Stimulated activated CD4-positive, alpha-beta T cell treated with anti-CD3 and anti-CD28 coated beads, Interleukin-4, amount 100 ng/mL, for 4 hours (primary cell): ENCODE measurements at places on chromosomes 6 and 20.

DNA sequence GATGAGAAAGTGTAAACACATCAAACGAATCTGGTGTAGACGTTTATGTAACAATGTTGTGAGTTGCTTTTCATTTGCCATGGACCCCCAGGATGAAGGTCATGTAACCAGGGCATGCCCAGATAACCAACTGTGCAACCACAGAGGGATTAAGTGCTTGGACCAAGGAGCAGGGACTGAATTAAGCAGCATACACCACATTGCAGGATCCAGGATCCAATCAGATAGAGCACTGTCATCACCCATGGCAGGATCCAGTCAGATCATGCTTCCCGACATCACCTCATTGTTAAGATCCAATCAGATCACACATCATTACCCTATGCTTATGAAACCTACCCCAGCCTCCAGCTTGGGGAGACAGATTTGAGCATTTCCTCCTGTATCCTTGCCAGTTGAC lies 74.3 kb upstream of the RCAN2 start:
- DNase-seq, result no peak

DNA sequence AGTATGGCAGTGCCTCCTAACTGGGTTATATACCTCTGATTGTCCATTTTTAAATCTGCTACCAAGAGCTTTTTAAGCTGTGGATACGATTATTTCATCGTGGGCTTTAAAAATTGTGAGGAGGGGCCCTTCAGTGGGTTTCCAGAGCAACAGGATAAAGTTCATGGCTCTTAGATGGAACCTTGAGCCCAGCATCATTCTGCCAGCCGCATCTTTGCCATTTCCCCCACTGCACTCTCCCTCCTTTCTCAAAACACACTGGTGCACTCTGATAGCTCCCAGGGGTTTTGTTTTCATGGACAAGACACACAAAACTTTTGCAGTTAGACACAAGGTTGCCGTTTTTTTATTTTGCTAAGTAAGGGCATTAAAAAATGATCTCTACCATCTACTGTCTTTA lies 54.1 kb downstream of the RREB1 start:
- no peak for DNase-seq

DNA sequence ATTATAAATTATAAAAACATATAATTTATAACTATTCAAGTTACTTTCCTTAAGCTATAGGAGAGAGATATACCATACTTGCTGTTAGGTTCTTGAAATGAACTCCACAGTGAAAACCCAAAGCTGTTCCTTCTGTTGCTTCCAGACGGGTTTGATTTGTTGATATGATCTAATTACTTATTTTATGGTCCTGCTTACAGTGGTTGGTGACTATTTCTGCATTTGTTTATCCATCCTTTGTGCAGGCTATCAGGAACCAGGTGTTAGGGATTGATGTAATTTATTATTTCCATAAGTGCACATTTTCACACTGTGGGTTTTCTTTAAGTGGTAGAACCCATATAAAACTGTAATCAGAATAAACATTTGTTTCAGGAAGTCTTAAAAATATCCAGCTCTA lies 167.1 kb downstream of the KIF6 start:
- DNase-seq, result no peak

- DNase-seq, result no peak
Observed at GRCh38 chr6:43805699-43806042, 35.7 kb downstream of the VEGFA start.

GRCh38 chr20:61487346-61487996 lies 235.4 kb downstream of the CDH4 start:
- no peak for DNase-seq

GRCh38 chr6:136920216-136920615 lies 1.9 kb upstream of the SLC35D3 start:
- no peak for DNase-seq

- peak; percentile 78 for DNase-seq
Observed at GRCh38 chr6:151390851-151391470, 398 bp downstream of the ZBTB2 start.

DNA sequence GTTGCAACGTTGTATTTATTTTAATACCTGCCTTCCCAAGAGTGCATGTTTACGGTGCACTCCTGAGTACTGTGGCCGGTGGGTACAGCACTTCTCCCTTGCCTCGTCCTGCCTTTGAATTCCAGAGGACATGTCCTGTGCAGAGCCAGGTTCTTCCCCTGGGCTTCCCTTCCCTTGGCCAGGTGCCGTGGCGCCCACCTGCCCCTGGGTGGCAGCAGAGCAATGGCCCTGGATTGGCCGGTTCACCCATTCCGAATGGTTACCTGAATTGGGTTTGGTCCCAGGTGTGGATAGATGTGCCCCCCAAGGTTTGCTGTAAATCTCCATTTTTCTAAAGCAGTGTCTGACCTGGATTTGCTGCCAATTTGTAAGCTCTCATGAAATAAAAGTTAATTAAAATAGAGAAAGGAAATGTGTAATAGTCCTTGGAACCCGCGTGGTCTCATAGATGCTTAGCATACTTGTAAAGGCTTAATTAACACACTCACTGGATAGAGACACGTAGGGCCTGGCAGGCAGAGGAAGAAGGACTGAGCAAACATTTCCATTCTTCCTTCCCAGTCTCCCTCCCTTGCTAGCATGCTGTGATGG lies 40.6 kb downstream of the DTD1 start:
- DNase-seq, result no peak

GRCh38 chr6:158000530-158001307 lies 19.1 kb downstream of the SYNJ2 start:
- no peak for DNase-seq

GRCh38 chr20:60102665-60103210 lies 144.5 kb downstream of the CDH26 start:
- DNase-seq, result no peak

- no peak for DNase-seq
Observed at GRCh38 chr6:55675941-55676340, 96.9 kb upstream of the HMGCLL1 start.

- DNase-seq, result no peak
Observed at GRCh38 chr6:163754866-163755265, 340.3 kb downstream of the QKI start.

DNA sequence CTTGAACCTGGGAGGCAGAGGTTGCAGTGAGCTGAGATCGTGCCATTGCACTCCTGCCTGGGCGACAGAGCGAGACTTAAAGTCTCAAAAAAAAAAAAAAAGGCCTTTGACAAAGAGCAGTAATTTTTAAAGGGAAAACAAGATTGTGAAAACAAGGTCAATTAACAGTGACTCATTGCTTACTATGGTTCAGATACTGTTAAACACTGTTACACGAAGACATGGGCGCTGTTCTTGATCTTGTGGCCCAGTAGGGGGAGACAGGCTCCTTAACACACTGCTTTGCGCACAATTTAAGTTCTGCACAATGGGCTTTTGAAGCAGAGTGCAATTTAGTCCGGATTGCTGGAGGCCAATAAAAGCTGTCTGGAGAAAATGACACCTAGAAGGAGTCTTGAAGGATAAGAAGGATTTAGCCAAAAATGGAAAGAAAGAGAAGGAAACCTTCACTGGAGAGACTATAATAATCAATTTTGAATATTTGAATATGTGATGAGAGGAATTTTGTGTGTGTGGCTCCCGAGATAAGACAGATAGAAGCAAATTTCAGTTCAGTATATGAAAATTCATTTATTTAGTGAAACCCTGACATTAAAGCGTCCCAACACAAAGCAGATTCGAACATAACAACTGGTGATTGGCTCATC lies 6.0 kb upstream of the LATS1 start:
- DNase-seq, result peak; percentile 48

GRCh38 chr6:46244670-46245069 lies 73.9 kb upstream of the ENPP5 start:
- DNase-seq, result no peak

- DNase-seq, result no peak
Observed at GRCh38 chr20:44028003-44028730, 113.5 kb downstream of the TOX2 start.

DNA sequence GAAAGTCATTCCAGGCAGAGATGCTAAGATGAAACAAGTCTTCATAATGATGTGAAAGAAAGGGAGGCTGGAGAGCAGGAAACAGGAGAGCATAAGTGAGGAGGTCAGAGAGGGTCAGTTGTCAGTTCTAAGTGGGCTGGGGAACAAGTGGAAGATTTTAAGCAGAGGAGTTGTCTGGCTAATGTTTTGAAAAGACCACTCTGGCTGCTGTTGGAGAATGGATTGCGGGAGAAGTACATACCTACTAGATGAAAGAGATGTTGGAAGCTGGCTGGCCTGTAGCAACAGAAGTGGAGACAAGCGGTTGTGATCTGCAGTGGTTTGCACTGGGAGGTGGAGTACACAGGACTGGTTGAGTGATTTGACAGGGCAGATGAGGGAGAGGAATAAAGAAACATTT lies 10.1 kb downstream of the SLC35F1 start:
- DNase-seq, result no peak

GRCh38 chr6:113631666-113632065 lies 225.5 kb upstream of the MARCKS start:
- no peak for DNase-seq

DNA sequence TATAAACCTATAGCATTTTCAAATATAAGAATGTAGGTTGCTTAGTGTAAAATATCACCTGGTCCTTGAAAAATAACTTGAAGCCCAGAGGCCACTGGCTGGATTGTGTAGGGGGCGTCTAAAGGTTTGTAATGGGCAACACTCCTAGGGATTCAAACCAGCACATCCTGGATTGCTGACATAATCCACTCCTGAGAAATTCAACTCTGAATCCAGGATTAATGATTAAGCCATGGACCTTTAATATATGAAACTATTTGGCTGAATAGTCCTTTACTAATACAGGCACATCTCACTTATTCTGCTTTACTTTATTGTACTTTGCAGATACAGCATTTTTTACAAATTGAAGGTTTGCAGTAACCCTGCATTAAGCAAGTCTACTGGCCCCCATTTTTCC lies 160.8 kb downstream of the UBE3D start:
- no peak for DNase-seq

- peak; percentile 43 for DNase-seq
Observed at GRCh38 chr20:53708129-53708968, 114.7 kb upstream of the ZNF217 start.

GRCh38 chr20:60268491-60268890 lies 310.3 kb downstream of the CDH26 start:
- DNase-seq, result no peak

DNA sequence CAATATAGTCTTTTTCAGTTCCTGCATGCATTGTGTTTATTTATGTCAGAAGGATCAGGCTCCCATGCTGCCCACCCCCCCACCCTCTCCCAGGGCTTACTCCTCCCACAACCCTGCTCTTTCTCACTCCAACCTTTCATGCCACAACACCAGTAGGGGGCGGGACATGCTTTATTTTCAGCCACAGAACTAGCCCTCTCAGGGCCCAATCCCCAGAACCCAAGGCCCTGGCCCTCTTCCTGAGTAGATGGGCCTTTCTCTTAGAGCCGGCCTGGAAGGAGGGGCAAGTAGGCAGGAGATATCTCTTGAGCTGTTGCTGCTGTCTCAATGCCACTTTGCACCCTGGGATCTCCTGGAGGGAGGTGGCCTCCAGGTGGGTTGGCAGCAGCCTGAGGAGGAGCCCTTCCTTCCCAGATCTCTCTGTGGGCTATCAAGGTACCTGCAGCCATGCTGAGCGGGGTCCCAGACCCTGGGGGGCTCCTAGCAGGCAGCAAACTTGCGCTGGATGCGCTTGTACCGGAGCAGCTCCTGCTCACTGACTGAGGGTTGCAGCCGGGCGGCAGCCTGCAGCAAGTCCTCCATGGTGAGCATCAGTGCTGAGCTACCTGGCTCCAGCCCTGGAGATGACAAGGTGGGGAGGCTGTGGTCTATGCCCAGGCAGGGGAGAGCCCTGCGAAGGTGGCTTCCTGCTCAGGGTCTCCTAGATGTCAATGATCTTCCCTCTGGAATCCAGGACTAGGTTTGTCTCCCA lies 3.5 kb downstream of the GNMT start:
- peak; percentile 6 for DNase-seq

DNA sequence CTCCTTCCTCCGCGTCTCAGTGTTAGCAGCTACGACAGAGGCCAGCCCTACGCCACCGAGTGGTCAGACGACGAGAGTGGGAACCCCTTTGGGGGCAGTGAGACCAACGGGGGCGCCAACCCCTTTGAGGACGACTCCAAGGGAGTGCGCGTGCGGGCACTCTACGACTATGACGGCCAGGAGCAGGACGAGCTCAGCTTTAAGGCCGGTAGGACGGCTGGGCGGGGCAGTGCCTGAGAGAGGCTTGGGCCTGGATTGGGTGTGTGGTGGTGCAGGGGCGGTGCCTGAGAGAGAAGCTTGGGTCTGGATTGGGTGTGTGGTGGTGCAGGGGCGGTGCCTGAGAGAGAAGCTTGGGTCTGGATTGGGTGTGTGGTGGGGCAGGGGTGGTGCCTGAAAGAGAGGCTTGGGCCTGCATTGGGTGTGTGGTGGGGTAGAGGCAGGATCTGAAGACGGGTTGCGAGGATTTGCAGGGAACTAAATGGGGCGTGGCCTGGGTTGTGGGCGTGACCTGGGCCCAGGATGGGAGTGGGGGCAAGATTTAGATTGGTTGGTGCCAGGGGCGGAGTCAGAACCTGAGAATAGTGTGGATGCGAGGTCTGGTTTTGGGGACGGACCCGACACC lies 24.4 kb downstream of the SPDEF start:
- no peak for DNase-seq
